ENCODE measurements at places on chromosomes 1 and 21.
A peak's percentile ranks its signal among the peaks of the same experiment; 100 is the strongest.

GRCh38 chr1:16173447-16174260, 17.8 kb upstream of the EPHA2 start:
- DNase-seq, result no peak

- no peak for DNase-seq
Measured at GRCh38 chr1:8239306-8240023, 78.4 kb upstream of the SLC45A1 start.

GRCh38 chr1:200971428-200971903, 52.0 kb downstream of the KIF21B start:
- no peak for DNase-seq

DNA sequence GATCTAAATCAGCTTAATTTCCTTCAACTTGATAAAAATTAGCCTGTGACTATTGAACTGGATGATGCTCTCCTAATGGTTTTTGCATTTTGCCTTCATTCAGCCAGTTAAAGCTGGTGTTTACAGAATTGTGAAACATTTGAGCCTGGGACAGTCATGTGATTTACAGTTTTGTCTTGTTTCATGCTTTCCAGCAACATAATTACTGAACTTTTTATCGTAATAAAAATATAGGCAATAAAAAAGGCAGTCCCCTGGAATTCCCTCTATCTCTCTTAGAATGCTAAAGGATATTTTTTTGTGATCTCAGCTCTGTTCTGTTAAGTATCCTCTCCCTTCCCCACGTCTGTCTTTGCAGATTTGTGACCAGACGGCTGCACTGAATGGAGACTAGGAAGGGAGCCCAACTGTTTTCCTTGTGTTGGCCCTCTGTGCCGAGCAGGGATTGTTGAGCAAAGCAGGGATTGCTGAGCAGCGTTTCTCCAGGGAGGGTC, 70.3 kb upstream of the RGL1 start:
- no peak for DNase-seq

GRCh38 chr1:59703918-59704378, 110.8 kb upstream of the HOOK1 start:
- DNase-seq, result no peak

GRCh38 chr21:44712203-44713028, 1.0 kb upstream of the TSPEAR start:
- DNase-seq, result no peak

- DNase-seq, result no peak
Measured at GRCh38 chr1:12339396-12339795, 109.6 kb downstream of the VPS13D start.

GRCh38 chr1:25848531-25848930, 10.7 kb downstream of the AUNIP start:
- peak; percentile 2 for DNase-seq

DNA sequence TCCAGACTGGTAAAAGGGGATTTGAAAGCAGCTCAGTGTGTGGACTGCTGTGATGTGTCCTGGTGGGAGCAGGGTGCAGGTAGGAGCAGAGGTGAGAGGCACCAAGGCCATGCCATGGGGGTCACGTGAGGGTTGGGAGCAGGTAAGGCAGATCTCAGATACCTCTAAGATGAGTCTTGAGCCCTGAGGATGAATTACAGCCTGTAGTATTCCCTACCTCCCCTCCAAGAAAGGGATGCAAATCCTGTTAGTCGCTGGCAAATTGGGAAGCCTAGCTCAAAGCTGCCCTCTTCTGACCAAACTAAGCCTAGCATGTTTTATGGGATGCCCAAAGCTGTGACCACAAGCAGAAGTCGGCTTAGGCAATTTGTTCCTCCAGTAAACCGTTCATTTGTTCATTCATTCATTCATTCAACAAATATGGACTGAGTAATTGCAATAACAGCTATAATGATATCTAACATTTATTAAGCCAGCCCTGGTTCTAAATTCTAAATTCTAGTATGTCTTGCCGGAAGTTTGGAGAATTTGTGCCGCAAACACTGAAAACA, 3.9 kb upstream of the NUAK2 start:
- no peak for DNase-seq

GRCh38 chr1:239802275-239802674, 289.4 kb upstream of the FMN2 start:
- no peak for DNase-seq

DNA sequence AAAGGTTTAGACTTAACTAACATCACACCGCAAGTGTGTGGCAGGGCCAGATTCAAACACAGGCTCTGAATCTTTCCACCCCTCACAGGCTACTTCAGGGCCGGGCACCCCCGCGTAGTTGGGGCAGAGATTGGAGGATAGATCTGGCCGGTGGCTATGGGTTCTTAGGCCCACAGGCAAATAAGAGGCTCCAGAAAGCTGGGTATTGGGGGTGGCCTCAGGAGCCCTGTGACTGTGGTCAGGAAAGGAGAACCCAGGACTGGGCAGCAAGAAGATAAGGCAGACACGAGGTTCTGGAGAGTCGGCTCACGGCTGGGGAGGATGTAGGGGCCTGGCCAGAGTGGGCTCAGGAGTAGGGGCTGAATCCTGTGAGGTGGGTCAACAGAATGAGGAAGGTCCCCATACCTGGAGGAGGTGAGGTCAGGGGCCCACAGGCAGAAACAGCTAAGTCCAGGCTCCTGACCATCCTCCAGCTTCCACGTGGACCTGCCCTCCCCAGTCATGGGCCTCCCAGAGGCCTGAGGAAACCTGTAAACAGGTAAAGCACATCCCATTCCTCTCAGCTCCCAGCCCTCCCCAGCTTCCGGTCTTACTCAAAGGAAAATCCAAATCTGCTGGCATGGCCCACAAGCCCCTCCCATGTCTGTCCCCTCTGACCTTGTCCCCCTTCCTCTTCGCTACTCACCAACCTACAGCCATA, 306.2 kb downstream of the MATN1 start:
- no peak for DNase-seq

DNA sequence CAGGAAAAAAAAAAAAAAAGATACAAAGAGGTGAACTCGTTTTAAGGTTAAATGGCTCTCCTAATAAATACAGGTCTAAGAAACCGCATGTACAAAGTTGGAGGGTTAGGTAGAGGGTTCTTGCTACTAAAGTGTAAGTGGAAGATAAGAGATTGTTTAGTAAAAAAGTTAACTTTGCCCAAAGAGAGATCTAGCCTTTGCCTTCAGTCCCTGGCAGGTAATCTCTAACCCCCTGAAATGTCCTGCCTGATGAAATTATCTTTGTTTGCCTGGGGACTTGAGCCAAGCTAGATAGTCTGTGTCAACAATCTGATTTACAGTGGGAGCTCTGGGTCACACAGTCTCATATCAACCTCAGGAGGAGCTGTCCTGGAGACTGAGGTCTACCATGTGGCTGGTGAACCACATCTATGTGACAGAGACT, 57.6 kb downstream of the TRIM33 start:
- no peak for DNase-seq

GRCh38 chr1:199218533-199218932, 579.7 kb downstream of the PTPRC start:
- no peak for DNase-seq

DNA sequence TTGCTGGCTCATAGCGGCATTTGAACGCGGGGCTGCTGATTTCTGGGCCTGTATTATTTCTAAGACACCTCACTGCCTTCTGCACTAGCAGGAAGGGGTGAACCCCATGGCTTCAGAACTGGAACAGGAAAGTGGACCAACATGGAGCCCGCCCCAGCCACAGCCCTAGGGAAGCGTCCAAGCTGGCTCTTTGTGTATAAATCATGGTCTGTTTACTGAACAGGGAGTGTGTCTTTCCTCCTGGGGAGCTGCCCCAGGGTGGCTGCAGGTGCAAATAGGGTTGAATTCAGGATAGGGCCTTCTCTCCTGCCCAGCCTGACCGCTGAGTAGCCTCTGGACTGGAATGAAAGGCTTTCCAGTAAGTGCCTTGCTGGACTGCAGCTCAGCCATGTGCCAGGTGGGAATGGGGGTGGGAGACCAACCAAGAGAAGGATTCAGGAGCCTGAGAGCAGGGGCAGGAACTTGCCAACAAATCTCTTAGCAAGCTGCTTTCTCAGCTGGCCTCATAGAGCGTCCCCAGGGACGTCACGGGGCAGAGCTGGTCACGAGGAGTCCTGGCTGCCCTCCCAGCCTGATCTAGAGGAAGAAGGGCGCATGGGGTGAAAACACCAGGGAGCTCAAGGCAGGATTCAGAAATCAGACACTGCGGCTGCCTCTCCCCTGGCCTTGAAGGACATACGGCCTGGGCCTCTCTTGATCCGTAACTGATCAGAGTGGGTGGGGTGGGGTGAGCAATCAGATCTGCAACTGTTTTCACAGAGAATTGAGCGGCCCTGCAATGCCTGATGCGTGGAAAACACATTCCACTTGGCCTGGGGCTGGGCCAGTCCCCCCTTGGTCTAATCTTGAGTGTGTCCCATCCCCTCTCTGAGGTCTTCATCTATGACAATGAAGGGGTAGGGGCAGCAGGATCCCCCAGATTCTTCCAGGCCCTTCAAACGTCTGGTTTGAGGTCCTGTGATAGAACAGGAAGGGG, 56.5 kb upstream of the SELENON start:
- DNase-seq, result peak; percentile 63

- DNase-seq, result no peak
Measured at GRCh38 chr1:241237873-241238272, 119.1 kb downstream of the RGS7 start.

GRCh38 chr1:192768463-192768862, 40.4 kb upstream of the RGS2 start:
- DNase-seq, result no peak

- no peak for DNase-seq
Measured at GRCh38 chr1:47997289-47998200, at the start of gene TRABD2B. Gene TRABD2B (minus strand): TSS chr1:47997385.

DNA sequence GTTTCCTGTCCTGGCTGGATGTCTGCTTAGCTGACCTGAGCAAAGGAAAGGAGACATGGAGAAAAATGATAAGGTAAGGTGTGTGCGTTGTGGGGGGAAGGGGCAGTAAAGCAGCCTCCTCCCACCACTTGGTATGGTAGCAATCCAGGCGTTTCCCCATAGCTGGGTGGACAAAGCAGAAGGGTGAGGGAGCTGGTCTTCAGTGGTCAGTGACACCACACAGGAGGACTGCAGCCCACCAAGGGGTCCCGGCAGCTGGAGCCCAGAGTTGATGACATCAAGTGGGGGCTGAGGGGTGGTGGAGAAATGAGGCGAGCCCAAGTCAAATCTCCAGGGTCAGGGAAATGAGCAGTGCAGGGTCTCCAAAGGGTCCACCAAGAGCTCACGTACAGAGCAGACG, 69.3 kb upstream of the LRRN2 start:
- DNase-seq, result no peak

GRCh38 chr1:108570128-108570527, 10.2 kb downstream of the EEIG2 start:
- no peak for DNase-seq

GRCh38 chr1:114008480-114008941, 29.2 kb downstream of the OLFML3 start:
- DNase-seq, result no peak

DNA sequence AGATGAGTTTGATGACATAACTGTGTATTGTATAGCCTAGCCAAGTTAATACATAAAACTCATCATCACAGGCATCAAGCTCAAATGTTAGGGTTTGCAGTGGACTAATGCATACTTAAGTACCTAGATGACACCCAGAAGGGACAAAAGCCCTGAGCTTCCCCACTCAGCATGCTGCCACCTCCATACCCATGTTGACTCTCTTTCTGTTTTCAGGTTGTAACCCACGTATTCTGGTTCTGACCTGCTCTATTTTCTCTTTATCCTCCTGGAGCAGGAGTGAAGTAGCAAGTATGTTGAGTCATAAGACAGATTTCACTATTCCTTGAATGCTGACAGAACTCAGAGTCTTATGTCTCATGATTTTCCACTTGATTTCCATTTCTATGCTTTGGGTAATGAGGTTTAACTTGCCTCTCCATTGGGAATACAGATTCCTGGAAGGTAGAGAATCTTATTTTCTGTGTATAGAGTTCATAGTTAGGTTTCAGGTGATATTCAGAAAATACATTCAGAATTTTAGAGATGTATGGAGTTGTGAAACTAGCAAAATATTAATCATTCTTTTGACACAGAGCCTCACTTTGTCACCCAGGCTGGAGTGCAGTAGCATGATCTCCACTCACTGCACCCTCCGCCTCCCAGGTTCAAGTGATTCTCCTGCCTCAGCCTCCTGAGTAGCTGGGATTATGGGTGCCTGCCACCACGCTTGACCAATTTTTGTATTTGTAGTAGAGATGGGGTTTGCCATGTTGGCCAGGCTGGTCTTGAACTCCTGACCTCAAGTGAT, 122.5 kb upstream of the KCNJ15 start:
- DNase-seq, result no peak

GRCh38 chr1:51907079-51907702, 28.7 kb upstream of the NRDC start:
- no peak for DNase-seq

DNA sequence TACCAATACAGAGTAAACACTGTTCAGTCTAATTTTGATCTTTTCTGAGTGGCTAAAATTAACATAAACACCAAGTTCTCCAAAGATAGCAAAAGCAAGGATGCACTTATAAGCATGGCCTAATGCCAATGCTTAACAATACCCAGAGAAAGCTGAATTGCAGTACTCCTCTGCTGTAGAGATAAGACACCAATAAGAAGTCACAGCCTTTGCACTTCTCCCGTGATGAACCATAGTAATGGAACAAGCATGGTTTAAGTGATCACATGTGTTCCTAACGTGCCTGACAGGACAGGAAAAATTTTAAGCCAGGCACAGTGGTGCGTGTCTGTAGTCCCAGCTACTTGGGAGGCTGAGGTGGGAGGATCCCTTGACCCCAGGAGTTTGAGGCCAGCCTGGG, 5.6 kb downstream of the PRDX1 start:
- no peak for DNase-seq

GRCh38 chr1:59290193-59290949, 6.5 kb upstream of the FGGY start:
- DNase-seq, result no peak

GRCh38 chr1:114330451-114330983, 176.8 kb upstream of the SYT6 start:
- no peak for DNase-seq

DNA sequence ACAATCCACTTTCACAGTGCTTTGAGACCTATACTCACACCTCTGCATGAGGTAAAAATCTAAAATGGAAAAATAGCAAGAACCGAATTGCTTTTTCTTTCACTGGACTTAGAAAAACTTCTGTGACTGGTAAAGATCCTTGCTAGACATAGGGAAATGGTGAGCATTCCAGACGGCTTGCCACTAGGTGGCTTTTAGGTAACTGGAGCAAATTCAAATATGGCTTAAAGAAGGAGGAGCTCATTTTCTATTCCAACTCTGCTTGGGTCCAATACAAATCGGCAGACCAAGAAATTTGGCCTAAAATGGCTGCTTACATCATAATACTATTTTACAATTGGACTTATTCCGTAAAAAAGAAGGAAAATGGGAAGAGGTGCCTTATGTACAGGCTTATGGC, 977.9 kb downstream of the ADGRL2 start:
- no peak for DNase-seq

Data from skeletal muscle cell (primary cell).